ENCODE measurements at places on chromosomes 3 and 15. TPM values are rescaled to one million over a fixed set of nuclear protein-coding genes. Genes with fewer than 3 reads are reported as not detected.

Gene CRYGS
- total RNA-seq = 3.1 TPM

Gene SLC24A5
- total RNA-seq = not detected

Gene KIF15
- total RNA-seq = 0.42 TPM

Gene STARD5
- 3.3 TPM for total RNA-seq

Gene SEMA6D
- 4.9 TPM for total RNA-seq

Gene ECE2
- not detected for total RNA-seq

GRCh38 chr3:169984292-169984691 lies 17.7 kb downstream of the SEC62 start:
- no peak for DNase-seq

DNA sequence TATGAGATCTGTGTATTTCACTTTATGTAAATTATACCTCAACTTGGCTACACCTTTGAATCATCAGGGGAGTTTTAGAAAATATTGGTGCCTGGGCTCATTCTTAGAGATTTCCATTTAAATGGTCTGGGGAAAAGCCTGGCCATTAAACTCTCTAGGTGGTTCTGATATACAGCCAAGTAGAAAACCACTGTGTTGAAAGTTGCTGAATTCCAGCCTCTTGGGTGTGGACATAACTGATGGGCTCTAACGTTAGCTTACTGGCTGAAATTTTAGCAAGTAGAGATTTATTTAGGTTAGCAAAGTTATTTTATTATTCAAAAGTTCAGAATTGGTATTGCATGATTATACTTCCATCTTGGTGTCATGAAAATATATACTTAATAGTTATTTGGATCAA lies 84.1 kb downstream of the ATG7 start:
- no peak for DNase-seq

DNA sequence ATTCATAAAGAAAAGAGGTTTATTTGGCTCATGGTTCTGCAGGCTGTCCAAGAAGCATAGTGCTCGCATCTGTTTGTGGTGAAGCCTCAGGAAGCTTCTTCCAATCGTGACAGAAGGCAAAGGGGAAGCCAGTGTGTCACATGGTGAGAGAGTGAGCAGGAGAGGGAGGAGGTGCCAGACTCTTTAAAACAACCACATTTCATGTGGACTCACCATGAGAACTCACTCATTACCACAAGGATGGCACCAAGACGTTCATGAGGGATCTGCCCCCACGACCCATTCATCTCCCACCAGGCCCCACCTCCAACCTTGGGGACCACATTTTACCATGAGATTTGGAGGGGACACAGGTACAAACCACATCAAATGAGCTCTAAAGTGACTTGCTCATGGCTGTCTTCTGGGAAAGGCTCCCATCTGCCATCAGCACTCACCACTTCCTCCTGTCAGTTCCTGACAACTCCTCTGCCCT lies 327.3 kb upstream of the TLE3 start:
- DNase-seq = no peak
